ENCODE measurements at places on chromosomes 7 and 10. TPM values are rescaled to one million over a fixed set of nuclear protein-coding genes. Genes with fewer than 3 reads are reported as not detected.

Gene RET
- 0.39 TPM for total RNA-seq

Gene PDZD7
- total RNA-seq: 0.06 TPM

Gene TAS2R5
- 0.44 TPM for total RNA-seq

Gene FGL2
- 0.54 TPM for total RNA-seq

Gene LIPN
- total RNA-seq: not detected

Gene CUZD1
- total RNA-seq: 0.56 TPM

Gene TMEM248
- 72.0 TPM for total RNA-seq

Gene NIPSNAP2
- 28.3 TPM for total RNA-seq

Gene PLEKHS1
- total RNA-seq: not detected

Gene NAT16
- total RNA-seq: not detected

Measured in cardiac ventricle fibroblast (primary cell).